ENCODE measurements at places on chromosomes 7 and 10.

GRCh38 chr10:97406064-97406463 lies 4.9 kb upstream of the RRP12 start:
- no peak for DNase-seq

- no peak for DNase-seq
Measured at GRCh38 chr7:76514926-76515771, 4.8 kb downstream of the UPK3B start.

DNA sequence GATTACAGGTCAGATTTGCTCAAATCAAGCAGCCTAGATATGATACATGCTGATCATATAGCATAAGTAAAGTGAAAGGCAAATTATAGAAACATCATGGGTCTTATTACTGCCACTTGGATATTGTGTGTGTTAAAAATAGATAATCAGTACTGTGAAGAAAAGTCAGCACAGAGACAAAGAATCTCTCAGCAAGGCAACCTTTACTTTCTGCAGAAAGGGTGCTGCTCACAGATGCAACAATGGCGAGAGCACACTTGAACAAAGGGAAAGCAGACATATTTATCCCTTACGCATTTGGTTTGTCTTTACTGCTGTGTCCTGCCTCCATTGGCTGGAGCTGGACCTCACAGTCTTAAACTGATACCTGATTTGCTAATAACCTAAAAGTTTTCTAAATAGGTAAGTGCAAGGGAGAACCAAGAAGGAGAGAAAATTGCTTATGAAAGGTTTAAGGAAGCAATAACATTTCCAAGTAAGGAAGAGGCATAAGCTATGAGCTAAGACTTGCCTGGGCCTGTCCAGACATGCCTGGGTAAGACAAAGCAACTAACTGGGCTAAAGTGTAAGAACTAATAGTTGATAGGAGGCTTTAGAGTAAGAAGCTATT lies 1310.8 kb upstream of the LRRTM3 start:
- DNase-seq: no peak

- no peak for DNase-seq
Measured at GRCh38 chr10:95818668-95819067, 62.7 kb downstream of the ENTPD1 start.

DNA sequence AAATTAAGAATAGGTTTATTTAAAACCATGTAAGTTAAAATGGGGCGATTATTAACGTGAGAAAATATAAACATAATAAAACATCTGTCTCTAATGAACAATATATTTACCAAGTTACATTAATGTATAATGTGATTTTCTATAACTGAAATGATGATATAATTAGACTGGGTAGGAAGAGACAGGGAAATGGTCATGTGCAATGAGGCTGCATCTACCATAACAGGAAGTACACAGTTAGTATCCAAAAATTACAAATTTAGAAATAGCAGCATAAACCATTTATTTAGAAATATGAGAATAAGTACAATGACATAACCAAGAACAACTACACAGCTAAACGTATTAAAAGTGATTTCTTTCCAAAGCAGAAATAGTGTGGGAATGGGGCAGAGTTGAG lies 25.8 kb upstream of the BET1 start:
- DNase-seq: no peak

GRCh38 chr7:23021596-23021995 lies 7.7 kb upstream of the HYCC1 start:
- no peak for DNase-seq

GRCh38 chr7:124575176-124575575 lies 190.4 kb downstream of the GPR37 start:
- no peak for DNase-seq

GRCh38 chr10:58384095-58384494 lies 1.1 kb upstream of the TFAM start:
- DNase-seq: no peak

- no peak for DNase-seq
Measured at GRCh38 chr10:77864151-77864851, 62.3 kb downstream of the DLG5 start.

DNA sequence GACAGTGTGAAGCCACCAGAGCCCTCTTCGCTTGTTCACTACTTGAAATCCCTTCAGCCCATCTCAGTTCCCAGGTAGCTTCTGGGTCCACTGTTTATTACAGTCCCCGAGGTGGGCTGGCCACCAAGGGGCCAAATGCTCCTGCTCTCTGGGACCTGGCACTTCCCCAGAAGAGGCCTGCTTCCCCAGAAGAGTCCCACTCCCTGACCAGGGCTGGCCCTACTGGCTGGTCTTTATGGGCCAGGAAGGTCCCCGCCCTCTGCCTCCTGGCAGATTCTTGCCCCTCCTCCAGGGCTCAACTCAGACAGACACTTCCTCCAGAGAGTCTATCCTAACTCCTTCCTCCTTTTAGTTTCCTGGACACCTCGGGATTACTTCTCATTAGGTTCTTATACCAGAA lies 70.7 kb upstream of the LRRC18 start:
- DNase-seq: no peak

- no peak for DNase-seq
Measured at GRCh38 chr7:31664890-31665289, 22.1 kb upstream of the PPP1R17 start.

GRCh38 chr7:37920305-37920848 lies at the start of gene EPDR1:
Gene EPDR1 (plus strand): TSS chr7:37920640. CDS start chr7:37920940, 300 bp downstream.
- DNase-seq: no peak

Data from nucleus accumbens (tissue), 56 donors.